ENCODE measurements at places on chromosomes 3 and 15.

GRCh38 chr3:171770689-171771620 is 39.3 kb downstream of the PLD1 start:
- no peak overlapping the region for H3K27ac ChIP-seq
- H3K4me3 ChIP-seq, result no peak overlapping the region
- H3K27me3 ChIP-seq, result no peaks in the 10 kb centered on the region
- H3K36me3 ChIP-seq, result no peaks in the 10 kb centered on the region

GRCh38 chr15:28107904-28108275 is 8.8 kb upstream of the OCA2 start:
- H3K27ac ChIP-seq, result no peak overlapping the region
- peaks cover 16% of the 10 kb centered on the region for H3K4me1 ChIP-seq
- no peak for DNase-seq
- peaks cover 7% of the 10 kb centered on the region for H3K36me3 ChIP-seq
- H3K27me3 ChIP-seq, result peaks cover 4% of the 10 kb centered on the region

- no peaks in the 10 kb centered on the region for H3K36me3 ChIP-seq
- H3K4me3 ChIP-seq, result no peak overlapping the region
- no peak overlapping the region for H3K27ac ChIP-seq
- no peaks in the 10 kb centered on the region for H3K4me1 ChIP-seq
- no peaks in the 10 kb centered on the region for H3K27me3 ChIP-seq
Measured at GRCh38 chr3:127171320-127171719, 21.6 kb upstream of the PRR23E start.

DNA sequence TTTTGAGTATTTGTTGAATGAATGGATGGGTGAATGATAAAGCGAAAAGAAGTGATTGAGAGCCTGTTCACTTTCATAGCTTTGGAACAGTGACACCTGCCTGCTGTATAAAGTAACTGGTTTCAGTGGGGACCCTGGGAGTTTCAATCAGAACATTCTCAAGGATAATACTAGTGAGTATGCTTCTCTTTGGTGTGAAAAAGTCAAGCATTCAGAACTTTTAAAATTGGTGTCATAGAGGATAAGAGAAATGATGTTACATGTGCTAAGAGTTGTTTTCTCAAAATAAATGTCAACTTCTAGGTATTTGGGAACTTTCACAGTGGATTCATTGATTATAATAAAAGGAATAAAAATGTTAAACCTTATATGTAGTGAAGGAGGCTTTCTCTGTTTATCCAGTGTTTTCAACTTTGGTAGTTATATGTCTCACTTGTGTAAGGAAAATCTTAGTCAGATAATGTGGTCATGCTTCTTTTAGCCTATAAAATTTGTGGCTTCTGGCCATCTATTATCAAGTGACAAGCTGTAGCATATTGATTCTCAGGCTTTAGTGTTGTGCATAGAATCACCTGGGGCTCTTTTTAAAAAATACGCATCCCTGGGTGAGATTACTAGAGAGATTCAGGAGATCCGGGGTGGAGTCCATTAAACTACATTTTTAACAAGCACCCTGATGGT is 11.9 kb downstream of the LRCH3 start:
- H3K36me3 ChIP-seq, result no peaks in the 10 kb centered on the region
- DNase-seq, result no peak
- H3K27me3 ChIP-seq, result no peaks in the 10 kb centered on the region
- peaks cover 44% of the 10 kb centered on the region for H3K4me1 ChIP-seq
- no peak overlapping the region for H3K4me3 ChIP-seq
- no peak overlapping the region for H3K27ac ChIP-seq

- no peaks in the 10 kb centered on the region for H3K4me1 ChIP-seq
- H3K27me3 ChIP-seq, result no peaks in the 10 kb centered on the region
- H3K27ac ChIP-seq, result no peak overlapping the region
- no peak overlapping the region for H3K4me3 ChIP-seq
- H3K36me3 ChIP-seq, result no peaks in the 10 kb centered on the region
Measured at GRCh38 chr3:197913641-197914380, 36.2 kb upstream of the RPL35A start.

DNA sequence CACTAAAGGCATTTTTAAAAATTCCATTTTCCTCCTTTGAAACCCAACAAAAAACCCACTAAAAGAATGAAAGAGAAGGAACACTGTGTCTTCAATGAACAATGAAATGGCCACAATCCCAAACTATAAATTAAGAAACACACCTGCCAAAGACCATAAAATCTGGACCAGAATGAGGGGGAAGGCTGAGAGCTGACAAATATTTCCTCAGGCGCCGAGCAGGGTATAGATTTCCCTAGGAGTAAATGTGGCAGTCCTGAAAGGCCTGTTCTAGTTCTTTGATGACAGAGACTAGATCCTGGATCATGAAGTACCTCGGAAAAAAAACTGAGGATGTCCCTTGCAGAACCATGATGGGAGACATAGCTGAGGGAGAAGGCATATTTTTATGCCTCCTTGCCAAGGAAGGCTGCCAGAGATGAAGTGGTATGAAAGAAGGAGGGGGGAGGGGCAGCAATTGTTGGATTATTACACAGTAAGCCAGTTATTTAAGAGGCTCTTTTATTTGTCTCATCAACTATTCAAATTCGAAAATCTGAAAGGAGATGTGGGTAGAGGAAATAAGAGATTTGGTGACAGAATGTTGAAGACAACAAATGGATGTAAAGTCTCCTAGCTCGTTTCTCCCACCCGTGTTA is 275.3 kb upstream of the GOLGA6L4 start:
- H3K4me3 ChIP-seq, result no peak overlapping the region
- no peaks in the 10 kb centered on the region for H3K4me1 ChIP-seq
- H3K27ac ChIP-seq, result no peak overlapping the region
- no peaks in the 10 kb centered on the region for H3K36me3 ChIP-seq
- no peaks in the 10 kb centered on the region for H3K27me3 ChIP-seq

- no peak overlapping the region for H3K4me3 ChIP-seq
- DNase-seq, result no peak
- H3K36me3 ChIP-seq, result no peaks in the 10 kb centered on the region
- no peaks in the 10 kb centered on the region for H3K4me1 ChIP-seq
- H3K27ac ChIP-seq, result no peak overlapping the region
- H3K27me3 ChIP-seq, result no peaks in the 10 kb centered on the region
Measured at GRCh38 chr3:52859686-52860423, 25.0 kb upstream of the MUSTN1 start.

- H3K27ac ChIP-seq, result peak overlapping the region; percentile 52
- no peak overlapping the region for H3K4me3 ChIP-seq
- no peaks in the 10 kb centered on the region for H3K36me3 ChIP-seq
- no peaks in the 10 kb centered on the region for H3K27me3 ChIP-seq
- no peak for DNase-seq
Measured at GRCh38 chr3:192899540-192899982, 18.1 kb downstream of the MB21D2 start.

DNA sequence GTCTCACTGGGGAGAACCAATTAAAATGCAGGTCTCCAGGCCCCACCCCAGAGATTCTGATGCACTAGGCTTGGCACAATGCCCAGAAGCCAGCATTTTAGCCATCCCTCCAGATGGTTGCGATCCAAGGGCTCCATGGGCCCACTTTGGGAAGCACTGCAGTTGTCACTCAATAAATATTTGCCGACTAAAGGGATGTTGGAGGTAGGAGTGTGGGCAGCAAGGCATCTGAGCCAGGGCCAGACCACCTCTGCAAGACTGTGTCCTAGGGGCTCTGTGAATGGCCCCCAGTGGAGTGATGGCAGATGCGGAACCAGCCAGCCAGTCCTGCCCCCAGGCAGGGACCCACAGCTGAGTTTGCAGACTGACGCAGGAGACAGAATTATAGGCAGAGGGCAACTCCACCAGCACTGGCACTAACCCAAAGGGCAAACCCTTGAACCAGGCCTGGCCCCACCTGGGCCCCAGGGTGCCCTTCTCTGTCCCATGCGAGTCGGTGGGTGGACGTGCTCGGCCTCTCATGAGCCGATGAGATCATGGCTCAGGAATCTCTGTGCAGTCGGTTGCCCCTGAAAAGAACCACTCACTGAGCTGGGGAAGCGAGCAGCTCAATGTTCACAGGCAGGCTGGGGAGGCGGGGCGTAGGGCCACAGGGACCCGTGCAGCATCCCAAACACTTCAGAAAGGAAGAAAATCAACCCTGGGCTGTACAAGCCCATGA is 49.7 kb downstream of the SEMA5B start:
- H3K27ac ChIP-seq, result no peak overlapping the region
- no peaks in the 10 kb centered on the region for H3K36me3 ChIP-seq
- H3K4me3 ChIP-seq, result no peak overlapping the region
- no peak for DNase-seq
- peaks cover 13% of the 10 kb centered on the region for H3K4me1 ChIP-seq

- DNase-seq, result no peak
- H3K27ac ChIP-seq, result no peak overlapping the region
- H3K4me3 ChIP-seq, result no peak overlapping the region
- H3K27me3 ChIP-seq, result no peaks in the 10 kb centered on the region
Measured at GRCh38 chr3:27310688-27311087, 58.5 kb downstream of the NEK10 start.

- no peaks in the 10 kb centered on the region for H3K4me1 ChIP-seq
- H3K27me3 ChIP-seq, result peaks cover 10% of the 10 kb centered on the region
- H3K4me3 ChIP-seq, result no peak overlapping the region
- H3K27ac ChIP-seq, result no peak overlapping the region
Measured at GRCh38 chr15:57376696-57377477, 582 bp downstream of the CGNL1 start.

DNA sequence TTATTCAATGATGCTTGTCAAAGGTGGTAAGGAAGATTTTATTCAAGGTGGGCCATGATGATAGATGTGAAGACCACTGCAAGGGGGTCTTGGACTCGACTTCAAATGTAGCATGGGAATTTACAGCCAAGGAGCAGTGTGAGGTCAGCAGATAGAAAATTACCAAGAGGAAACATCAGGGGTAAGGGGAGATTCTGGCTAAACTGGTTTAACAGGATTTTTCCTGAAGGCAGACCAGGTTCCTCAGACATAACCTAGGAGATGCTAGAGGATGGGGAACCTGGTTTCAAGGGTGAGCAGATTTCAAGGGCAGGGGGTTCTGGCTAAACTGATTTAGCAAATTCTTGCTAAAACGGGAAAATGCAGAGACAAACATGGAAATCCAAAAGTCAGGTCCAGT is 464.9 kb downstream of the TAFA4 start:
- H3K27me3 ChIP-seq, result no peaks in the 10 kb centered on the region
- H3K4me3 ChIP-seq, result no peak overlapping the region
- H3K27ac ChIP-seq, result no peak overlapping the region
- H3K36me3 ChIP-seq, result no peaks in the 10 kb centered on the region
- H3K4me1 ChIP-seq, result no peaks in the 10 kb centered on the region
- no peak for DNase-seq

GRCh38 chr3:132650153-132650552 is 9.5 kb downstream of the ACAD11 start:
- H3K4me3 ChIP-seq, result no peak overlapping the region
- H3K27me3 ChIP-seq, result no peaks in the 10 kb centered on the region
- H3K36me3 ChIP-seq, result no peaks in the 10 kb centered on the region
- no peak overlapping the region for H3K27ac ChIP-seq

DNA sequence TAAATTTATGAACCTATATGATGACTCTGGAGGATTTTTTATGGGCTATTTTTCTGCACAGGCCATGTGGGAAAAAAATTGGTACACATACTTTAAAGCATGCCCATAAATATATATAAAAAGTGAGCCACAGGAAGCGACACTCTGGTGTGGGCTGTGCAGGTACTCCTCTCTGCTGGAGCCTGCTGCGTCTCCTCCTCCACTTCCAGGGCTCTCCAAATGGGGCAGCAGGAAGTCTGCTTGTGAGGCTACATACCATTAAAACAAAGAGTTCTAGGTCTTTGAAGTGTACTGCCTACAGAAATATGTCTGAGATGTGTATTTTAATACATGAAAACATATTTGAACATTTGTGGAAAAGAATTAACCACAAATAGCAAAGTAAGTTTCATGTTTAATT is 135.1 kb downstream of the CTNNB1 start:
- no peaks in the 10 kb centered on the region for H3K36me3 ChIP-seq
- DNase-seq, result no peak
- no peak overlapping the region for H3K27ac ChIP-seq
- no peaks in the 10 kb centered on the region for H3K27me3 ChIP-seq
- no peaks in the 10 kb centered on the region for H3K4me1 ChIP-seq
- H3K4me3 ChIP-seq, result no peak overlapping the region

DNA sequence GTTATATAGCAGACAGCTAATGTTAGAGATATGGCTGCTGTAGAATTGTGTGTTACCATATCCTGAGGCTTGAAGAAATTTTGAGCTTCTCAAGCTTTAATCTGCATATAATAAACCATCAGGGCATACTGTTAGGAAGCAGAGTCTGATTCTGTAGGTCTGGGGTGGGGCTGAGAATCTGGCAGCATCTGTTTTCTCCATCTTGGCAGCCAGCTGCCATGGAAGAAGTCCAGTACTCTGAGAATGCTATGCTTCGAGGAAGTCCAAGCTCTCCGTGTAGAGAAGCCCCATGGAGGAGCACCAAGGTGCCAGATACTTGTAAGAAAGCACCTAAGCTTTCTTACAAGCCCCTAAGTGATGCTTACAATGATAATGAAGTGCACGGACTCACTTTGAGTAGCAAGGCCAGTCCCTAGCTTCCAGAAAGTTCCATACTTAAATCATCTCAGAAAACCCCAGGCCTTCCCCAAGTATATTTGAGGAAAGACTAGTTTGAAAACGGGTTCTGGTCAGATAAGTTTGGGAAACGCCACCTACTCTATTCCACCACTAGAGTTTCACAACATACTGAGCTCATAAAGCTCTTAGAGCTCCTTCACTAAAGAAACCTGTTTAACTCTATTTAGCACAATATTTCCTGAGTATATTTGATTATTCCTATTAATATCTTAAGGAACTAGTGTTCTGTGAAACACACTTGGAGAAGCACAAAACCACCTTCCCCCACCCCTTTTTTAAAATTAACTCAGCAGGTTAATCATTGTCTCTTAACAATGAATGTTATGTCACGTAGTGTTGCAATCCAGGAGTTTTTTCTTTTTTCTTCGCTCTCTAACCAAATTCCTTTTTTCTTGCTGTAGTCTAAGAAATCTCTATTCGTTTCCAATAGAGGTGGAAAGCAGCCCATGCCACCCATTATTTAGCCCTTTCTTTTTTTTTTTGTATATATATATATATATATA is 59.9 kb upstream of the RASGRP1 start:
- no peak overlapping the region for H3K4me3 ChIP-seq
- no peak for DNase-seq
- peaks cover 5% of the 10 kb centered on the region for H3K4me1 ChIP-seq

DNA sequence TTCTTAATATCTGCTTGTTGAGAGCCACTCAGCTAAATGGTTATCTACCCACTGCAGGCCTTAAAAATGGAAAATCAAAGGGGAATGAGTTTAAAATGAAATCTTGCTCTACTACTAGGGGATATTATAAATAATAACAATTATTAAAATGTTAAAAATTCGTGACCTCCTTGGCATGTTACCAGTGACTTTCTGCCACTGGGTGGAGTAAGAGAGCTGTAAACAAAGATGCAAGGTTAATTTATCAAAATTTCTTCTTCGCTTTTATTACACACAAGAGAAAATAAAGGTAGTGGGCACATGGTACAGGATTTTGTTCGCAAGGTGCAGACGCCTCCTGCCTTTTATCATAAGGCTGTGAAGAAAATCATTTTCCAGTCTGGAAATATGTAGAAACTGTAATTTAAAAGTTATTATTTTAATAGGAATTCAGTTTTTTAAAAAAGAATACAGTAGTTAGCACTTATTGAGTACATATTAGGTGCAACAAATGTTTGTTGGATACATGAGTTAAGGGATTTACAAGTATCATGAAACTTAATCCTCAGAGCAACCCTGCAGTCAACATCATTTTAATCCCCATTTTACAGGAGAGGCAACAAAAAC is 272.6 kb downstream of the SUCLG2 start:
- no peaks in the 10 kb centered on the region for H3K4me1 ChIP-seq
- H3K4me3 ChIP-seq, result no peak overlapping the region
- H3K27me3 ChIP-seq, result no peaks in the 10 kb centered on the region
- peak; percentile 8 for DNase-seq

GRCh38 chr3:48451270-48451669 is 4.7 kb downstream of the ATRIP start:
- H3K4me3 ChIP-seq, result no peak overlapping the region
- peaks cover 13% of the 10 kb centered on the region for H3K4me1 ChIP-seq
- H3K36me3 ChIP-seq, result peaks cover 26% of the 10 kb centered on the region
- H3K27ac ChIP-seq, result no peak overlapping the region
- no peak for DNase-seq

Data from CD4-positive, alpha-beta memory T cell (primary cell).